ENCODE measurements at places on chromosomes 5 and 9.
A peak's percentile ranks its signal among the peaks of the same experiment; 100 is the strongest.

- peak; percentile 48 for DNase-seq
Measured at GRCh38 chr5:36724467-36725332, 118.3 kb downstream of the SLC1A3 start.

DNA sequence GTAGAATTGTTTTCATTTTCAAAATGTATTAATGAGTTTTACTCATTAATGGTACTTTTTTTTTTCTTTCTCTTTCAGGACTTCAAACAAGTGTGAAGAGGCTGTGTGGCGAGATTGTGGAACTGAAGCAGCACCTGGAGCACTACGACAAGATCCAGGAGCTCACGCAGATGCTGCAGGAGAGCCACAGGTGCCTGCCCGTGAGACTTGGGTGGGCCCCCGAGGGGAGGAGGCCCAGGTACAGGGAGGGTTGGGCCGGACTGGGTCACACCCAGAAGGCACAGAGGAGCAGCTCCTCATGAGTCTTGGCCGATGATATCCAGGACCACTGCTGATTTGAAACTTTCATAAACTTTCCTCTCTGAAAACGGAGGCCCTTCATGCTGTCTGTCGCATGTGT, 35.6 kb downstream of the CEP72 start:
- no peak for DNase-seq

DNA sequence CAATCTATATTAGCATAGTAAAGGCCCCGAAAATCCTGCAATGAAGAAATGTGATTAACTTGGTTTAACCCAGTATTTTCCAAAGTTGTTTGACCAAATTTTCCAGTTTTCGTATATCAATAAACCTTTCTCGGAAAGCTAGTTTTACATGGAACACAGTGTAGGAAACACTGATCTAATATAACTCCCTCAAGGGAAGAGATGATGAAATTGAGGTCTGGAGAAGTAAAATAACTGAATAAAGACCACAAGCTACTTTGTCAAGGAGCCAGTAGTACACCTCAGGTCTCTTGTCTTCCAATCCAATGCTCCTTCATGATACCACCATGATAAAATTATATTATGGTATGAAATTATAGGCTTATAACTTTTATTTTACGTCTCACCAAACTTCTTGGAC, 118.1 kb upstream of the TARS1 start:
- DNase-seq = no peak

DNA sequence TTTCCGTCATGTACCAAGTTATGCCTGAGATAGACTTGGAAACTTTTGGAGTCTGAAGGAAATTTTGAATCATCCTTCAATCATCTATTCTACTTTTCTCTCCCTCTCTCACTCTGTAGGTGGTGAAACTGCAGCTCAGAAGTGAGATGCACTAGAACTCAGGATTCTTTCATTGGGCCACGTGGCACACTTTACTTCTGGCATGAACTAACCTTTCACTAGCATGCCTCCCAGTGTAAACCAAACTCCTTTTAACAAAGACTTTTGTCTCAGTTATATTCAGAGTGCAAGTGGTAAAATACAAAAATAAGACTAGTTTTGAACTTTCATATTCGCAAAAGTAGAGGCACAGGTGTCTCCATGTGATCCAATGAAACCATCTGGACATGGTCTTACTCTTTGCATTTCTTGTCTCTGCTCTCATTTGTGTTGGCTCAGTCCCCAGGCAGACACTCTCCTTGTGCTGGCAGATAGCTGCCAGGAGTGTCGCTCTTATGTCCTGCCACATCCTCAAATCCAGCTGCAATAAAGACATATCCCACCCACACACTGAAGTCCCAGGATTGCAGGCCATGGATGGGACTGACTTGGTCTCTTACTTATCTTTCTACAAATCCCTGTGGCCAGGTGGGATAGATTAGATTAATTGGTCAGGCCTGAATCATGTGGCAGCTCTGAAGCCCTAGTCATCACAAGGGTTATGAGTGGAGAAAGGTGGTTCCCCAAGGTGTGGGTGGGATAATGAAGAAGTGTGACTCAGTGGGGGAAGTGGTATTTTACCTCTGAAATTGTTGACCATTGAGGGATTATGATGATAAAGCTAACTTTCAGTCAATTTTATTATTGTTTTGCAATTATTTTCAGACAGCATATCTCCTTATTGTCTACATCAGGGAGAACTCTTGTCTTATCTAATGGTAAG, 267.5 kb downstream of the GABRB2 start:
- no peak for DNase-seq

- DNase-seq = no peak
Measured at GRCh38 chr5:107443897-107444296, 226.8 kb downstream of the EFNA5 start.

DNA sequence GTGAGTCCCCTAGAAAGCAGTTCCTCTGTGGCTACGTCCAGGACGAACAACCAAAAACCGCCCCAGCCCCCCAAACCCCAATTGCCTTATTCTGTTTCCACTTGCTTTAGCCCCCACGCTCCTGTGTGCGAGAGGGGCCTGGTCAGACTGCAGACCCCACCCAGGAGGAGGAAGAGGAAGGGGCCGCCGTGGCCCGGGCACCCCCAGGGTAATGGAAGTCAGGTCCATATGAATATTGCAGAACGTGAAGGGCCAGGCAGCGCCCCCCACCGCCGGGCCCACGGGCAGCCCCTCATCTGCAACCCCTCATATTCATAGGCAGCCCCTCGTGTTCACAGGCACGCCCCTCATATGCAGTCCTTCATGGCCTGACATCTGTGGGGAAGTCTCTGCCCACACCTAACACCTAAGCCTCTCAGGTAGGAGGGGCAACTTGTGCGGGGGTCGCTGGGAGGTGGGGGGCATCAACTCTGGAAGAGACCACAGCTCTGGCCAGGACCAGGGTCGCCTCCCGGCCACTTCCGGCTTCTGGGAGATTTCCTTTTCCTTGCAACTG, 37.7 kb upstream of the PLEKHG4B start:
- DNase-seq = no peak

DNA sequence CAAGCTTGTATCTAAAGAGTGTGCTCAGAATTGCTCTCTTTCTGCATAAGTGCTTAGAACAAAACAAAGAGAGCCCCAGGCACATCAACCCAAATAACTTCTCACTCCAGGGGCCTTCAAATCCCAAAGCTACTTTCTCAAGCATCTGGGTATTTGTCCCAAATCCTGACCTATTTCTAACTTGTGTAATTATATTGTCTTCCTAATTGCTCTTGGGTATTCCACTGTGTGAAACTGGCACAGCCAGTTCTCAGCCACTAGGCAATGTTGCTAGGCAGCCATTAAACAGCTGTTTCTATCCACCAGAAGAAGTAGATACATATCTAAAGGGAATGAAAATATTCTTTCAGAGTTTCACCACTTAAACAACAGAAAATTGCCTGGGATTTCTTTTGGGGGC, 198.8 kb downstream of the PRELID2 start:
- no peak for DNase-seq

DNA sequence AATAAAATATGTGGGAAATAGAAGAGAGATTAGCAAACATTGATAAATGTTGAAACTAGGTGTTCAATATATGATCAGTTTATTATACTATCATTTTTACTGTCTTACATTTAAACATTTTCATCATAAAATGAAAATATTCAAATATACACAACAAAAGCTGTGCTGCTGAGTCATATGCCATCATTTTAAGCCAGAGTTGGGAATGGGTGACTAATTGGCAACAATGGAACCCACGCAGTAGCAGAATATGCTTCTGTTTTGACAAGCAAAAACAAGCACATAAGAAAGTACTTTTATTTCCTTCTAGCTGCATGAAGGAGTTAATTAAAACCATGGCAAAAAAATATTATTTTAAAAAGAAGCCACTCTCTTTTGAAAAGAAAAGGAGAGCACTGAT, 340.0 kb upstream of the EDIL3 start:
- DNase-seq = no peak

DNA sequence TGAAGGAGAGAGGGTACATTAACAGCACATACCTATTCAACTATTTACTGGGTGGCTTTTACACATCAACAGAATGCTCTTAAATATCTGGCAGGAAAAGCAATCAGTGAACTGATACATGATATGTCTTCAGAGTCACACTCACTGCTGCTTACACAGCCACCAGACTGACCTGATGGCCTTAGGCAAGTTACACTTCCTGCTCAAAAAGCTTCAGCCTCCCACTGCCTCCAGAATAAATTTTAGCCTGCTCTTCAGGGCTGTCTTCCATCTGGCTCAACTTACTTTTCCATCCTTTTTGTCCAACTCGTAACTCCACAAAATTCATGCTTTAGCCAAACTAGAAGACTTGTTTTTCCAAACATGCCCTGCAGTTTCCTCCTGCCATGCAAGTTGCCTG, 10.7 kb downstream of the LOX start:
- no peak for DNase-seq

DNA sequence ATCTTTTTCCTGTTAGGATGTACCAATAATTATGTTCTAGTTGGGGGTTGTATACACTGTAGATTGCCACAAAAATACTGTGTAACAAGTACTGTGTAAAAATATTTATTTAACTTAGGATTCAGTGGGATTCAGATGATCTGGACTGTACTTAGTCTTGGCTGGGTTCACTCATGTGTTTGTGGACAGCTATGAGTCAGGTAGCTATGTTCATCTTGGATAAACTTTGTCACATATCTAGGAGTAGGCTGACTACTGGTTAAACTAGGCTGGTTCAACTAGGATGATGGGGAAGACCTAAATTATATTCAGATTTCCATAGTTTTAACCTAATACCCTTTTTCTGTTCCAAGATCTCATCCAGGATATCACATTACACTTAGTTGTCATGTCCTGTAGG, 32.1 kb upstream of the TNFSF15 start:
- DNase-seq = no peak

DNA sequence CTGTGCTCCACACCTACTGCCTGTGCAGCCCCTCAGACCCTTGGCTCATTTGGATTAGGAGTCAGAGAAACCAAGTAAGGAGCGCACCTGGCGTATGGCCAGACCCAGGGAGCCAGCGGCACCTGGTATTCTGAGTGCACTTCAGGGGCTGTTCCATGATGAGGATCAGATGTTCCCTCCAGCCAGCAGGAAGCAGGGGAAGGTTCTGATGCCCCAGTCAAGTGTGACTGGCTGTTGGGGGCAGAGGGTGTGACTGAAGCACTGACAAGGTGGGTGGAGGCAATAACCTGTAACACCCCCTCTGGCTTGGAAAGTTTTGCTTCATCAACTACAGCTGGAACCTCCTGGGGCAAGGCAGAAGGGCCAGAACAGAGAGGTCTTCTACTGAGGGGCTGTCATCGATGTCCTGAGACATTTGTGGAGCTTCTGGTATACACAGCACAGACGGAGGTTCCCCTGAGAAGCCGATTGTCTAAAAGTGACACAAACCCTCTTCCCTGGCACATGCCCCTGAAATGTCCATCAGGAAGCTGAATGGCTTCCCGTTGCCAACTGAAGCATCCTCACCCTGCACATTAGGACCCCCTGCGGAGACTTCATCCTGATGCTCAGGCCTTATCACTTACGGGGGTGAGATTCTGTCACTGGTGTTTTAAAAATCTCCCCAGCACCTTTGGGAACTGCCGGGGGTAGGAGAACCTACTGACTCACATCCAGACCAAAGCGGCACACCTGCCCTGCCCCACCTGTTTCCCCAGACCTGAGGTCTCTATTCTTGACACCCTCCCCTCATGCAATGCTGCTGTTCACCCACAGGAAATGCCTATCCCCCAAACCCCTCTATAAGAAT, 21.1 kb downstream of the TRAF1 start:
- peak; percentile 35 for DNase-seq

- no peak for DNase-seq
Measured at GRCh38 chr5:137305971-137306602, 193.0 kb downstream of the SPOCK1 start.

- no peak for DNase-seq
Measured at GRCh38 chr5:55151923-55152842, 7.8 kb upstream of the GPX8 start.

DNA sequence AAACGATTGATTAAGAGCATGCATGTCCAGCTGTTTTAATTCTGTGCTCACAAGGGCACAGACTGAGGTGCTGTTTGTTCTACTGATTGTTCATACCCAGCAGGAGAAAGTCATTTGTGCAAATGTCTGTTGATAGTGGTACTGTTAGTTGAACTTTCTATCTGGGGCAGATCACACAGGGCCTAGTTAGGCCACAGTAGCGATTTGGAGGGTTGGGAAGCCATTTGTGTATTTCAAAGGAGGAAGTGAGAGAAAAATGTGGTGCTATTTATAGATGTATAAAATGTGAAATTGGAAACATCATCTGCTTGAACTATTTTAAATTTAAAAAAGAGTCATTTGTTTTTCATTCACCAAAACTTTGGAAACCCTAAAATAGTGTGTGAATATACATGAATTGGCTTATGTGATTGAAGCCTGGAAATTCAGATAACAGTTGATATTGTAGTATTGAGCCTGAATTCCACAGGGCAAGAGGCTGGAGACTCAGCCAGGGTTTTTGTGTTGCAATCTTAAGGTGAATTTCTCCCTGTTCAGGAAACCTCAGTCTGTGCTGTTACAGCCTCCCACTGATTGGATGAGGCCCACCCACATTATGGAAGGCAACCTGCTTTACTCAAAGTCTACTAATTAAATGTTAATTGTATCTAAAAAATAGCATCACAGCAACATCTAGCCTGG, 162.0 kb upstream of the CDKN2B start:
- DNase-seq = no peak

All from stimulated activated CD4-positive, alpha-beta T cell treated with anti-CD3 and anti-CD28 coated beads, Interleukin-15, amount 100 ng/mL, for 24 hours (primary cell).